ENCODE measurements at places on chromosomes 16 and 17.
A peak's percentile ranks its signal among the peaks of the same experiment; 100 is the strongest.

- DNase-seq, result no peak
Observed at GRCh38 chr16:80144191-80144590, 396.6 kb upstream of the DYNLRB2 start.

DNA sequence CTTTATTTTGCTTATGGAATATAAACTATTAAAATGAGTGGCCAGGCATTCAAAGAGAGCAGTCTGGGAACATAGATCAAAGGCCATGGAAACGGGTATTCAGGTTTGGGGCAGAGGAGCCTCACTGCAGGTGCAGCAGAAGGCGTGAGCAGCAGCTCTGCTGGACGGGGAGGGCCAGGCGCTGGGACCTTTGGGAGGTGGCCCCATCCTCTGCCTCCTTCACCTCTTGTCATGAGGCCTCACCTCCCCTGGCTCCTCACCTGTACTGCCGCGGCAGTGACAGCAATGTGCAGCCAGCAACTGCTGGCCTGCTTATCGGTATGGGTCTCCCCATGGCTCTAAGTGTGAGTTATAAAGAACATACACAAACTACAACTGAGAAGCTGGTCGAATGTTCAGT, 109.4 kb downstream of the CDK5R1 start:
- DNase-seq, result no peak

DNA sequence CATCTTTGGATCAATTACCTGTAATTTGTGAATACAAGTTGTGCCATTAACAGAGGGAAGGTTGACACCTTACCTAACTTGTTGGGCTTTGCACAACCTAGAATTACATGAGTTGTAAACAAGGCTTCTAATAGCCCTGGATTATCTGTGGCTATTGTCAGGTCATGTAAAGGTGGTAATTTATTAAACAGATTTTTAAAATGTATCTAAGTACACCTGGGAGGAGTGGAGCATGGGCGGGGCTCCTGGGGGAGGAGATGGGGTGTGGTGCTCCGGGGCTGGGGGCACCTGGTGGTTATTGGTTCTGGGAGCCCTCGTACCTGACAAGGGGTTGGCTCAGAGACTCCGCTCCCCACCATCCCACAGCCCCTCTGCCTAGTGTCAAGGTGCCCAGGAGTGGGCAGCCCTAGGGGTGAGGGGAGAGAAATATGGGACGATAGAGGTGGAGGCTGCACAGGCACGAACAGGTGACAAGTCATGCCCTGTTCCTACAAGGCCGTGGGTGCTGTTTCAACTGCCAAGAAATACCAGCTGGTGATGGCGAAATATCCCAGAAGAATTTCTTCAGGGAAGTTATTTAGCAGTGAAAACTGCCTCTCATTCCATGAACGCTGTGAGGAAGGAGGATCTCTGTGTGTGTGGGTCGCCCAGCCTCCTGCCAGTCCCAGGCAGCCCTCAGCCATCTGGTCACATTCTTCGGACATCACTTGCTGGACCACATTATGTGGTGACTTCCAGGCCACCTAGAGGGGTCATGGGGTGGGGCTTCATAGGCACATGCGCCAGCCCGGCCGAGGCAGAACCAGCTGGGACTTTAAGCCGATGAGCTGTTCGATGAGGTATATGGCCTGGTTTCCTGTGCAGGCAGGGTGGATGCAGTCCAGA, 55.5 kb upstream of the IRX3 start:
- DNase-seq, result no peak

- DNase-seq, result no peak
Observed at GRCh38 chr17:78423961-78424675, 45.7 kb downstream of the PGS1 start.

DNA sequence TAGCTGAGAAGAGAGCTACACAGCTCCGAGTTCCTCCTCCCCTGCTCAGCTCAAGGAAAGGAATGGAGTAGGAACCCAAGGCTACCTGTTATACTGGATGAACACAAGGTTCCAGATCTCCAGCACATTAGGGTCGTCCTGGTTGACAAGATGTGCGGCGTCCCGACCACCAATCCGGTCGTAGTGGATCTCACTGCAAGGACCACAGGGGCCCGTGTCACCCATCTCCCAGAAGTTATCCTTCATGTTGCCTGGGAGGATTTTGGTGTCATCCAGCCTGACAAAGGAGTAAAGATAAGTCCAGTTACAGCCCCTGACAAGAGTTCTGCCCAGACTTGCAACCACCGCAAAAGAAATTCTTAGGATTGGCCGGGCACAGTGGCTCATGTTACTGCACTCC, 17.6 kb downstream of the AARS1 start:
- no peak for DNase-seq

DNA sequence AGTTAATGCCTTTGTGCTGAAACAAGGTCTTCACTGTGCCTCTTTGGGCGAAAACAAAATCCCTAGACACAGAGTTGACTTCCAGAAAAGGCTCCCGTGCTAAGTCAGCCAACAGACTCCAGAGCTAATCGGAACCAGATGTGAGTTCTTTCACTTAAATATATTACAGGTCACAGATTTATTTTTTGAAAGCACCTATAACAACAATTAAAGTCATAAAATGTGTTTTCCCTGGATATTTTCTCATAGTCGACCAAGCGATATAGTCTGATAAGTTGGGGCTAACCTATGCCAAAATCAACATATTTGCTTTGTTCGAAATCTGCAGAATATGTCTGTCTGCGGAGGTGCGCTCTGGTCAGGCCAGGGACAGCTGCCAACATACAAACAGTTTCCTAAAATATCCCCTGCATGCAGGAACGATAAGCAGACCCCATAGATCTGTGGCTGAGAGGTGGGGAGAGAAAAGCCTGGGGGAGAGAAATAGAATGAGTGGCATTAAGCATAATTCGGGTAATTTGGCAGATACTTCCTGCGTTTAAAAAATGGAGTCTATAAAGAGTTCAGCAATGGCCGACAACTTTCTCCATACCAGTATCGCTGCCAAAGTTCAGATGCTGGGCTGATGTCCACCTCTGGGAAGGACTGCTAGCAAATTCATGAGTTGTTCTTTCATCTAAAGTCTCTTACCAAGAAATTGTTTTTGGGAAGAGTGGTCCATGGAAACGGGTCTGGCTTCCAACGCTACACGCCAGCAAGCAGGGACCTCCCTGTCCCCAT, 50.8 kb upstream of the MYH10 start:
- DNase-seq, result no peak

GRCh38 chr16:57184887-57185445, 873 bp downstream of the PSME3IP1 start:
- DNase-seq, result no peak

GRCh38 chr17:51152766-51153209, 571 bp upstream of the NME1 start:
- no peak for DNase-seq

GRCh38 chr16:13999895-14000425, 71.2 kb upstream of the MRTFB start:
- peak; percentile 9 for DNase-seq

- no peak for DNase-seq
Observed at GRCh38 chr17:3763777-3764170, 37.2 kb downstream of the ITGAE start.

All from erythroblast (primary cell).